Amniotic stem cell (primary cell): ENCODE measurements at places on chromosomes 3 and 15.

DNA sequence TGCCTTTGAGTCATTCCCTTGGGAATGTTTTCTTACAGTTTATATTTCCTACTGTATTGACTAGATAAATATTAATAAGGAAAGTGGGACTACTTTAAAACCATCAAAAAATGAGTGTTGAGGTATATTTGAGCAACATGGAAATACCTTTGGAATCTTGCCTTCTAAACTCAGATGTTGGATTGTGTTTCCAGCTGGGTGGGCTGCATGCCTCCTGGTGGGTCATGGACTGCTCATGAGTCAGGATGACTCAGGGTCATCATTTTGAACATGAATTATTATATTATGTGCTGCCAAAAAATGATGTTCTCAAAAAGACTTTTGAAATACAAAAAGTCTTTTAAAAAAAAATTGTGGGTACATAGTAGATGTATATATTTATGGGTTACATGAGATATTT lies 41.1 kb upstream of the APH1B start:
- DNase-seq, result no peak

GRCh38 chr3:111472556-111472955 lies 69.4 kb upstream of the CD96 start:
- no peak for DNase-seq

GRCh38 chr3:84601303-84601702 lies 357.5 kb upstream of the CADM2 start:
- DNase-seq, result no peak

DNA sequence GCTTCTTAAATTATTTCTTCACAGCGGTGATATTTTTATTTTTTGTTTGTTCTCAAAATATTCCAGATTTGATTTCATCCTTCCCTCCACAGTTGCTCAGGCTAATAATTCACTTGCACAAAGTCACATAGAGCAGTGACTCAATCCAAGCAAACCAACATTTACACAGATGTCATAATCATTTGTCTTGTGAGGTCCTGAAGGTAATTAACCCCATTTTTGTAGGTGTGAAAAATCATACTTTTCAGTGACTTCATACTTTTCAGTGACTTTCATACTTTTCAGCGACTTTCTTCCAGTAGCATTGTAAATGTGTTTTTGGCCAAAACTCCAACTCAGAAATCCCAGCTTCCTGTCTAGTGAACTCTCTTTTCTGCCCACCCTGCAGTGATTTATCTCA lies 32.1 kb downstream of the CD200 start:
- no peak for DNase-seq

DNA sequence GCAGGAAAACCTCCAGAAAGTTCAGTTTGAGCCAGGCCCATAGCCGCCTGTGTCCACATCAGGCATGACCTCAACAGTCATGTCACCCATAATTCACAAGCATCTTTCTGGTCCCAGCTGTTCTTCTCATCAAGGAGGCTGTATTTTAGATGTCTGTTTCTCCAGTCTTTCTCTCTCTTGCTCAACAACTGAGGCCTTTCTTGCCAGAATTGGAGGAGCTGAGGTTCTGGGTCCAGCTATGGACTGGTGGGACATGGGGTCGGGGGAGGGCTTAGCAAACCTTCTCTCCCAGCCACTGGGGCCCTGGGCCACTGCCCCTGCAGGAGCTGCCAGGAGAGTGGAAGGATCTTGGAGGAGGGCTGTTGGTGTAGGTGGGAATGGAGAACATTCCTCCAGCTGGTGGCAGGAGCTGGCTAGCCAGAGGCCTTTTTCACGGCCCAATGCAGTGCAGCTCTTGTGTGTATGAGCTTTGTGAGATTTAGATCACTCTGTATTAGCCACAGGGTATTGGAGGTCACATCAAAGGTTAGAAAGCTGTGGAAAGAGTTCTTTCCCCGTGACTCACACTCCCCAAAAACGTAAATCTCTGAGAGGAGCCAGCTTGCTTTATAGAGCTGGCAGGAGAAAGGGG lies 23.5 kb downstream of the MAGEF1 start:
- DNase-seq, result no peak

- DNase-seq, result no peak
These were observed 17.9 kb downstream of the RIOX2 start for GRCh38 chr3:97954228-97954827.

GRCh38 chr3:171133796-171134569 lies 107.5 kb upstream of the SLC2A2 start:
- DNase-seq, result no peak

- DNase-seq, result no peak
These were observed 5.1 kb downstream of the FSIP1 start for GRCh38 chr15:39777496-39777895.

DNA sequence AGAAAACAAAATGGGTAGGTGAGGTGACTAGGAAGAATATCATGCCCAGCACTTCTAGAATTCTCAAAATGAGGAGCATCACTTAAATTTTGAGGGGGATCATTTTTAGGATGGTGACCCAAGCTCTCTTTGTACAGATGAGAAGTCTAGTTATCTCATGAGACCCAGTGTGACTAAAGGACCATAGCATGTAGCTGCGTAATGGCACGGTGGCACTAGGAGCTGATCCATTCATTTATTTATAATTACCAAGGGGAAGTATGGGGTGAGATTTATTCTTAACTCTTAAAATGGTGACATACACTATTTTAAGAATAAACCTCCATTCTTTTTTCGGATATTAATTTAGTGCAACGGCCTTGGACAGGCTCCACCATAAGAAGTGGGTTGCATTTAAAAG lies 8.3 kb downstream of the IQGAP1 start:
- DNase-seq, result no peak

DNA sequence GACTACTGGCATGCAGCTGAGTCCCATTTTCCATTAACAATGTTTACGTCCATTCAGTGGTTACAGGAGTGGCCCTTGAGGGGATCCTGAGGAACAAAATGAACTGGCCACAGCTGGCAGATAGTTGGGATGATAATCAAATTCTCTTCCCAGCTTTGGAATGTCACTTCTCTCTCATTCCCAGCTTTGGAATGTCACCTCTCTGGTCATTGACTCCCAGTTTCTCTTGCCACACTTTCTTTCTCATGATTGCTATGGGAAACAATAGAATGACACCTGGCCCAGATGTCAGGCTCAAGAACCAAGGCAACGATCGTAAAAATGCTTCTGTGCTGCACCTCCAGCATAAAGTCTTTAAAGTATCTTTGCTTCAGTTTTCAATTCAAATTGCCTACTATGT lies 34.0 kb downstream of the ATP13A4 start:
- DNase-seq, result no peak

DNA sequence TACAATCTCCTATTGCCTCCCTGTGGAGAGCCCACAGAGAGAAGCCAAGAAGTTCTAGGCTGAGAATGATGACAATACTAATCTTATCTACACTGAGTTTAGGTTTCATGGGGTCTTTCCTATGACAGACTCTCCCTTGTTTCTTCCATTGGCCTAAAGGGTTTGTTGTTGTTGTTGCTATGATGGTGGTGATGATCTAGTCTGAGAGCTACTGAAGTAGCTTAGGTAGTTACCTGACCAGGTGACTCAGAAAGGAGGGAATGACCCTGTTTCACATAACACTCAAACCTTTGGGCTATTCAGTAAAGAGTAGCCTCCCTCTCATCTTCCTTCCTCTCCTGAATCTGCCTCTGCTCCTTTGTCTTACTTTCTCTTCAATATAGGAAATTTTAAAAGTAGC lies 170.2 kb downstream of the GMNC start:
- no peak for DNase-seq
